ENCODE measurements at places on chromosomes 1 and 21.
A peak's percentile ranks its signal among the peaks of the same experiment; 100 is the strongest.

DNA sequence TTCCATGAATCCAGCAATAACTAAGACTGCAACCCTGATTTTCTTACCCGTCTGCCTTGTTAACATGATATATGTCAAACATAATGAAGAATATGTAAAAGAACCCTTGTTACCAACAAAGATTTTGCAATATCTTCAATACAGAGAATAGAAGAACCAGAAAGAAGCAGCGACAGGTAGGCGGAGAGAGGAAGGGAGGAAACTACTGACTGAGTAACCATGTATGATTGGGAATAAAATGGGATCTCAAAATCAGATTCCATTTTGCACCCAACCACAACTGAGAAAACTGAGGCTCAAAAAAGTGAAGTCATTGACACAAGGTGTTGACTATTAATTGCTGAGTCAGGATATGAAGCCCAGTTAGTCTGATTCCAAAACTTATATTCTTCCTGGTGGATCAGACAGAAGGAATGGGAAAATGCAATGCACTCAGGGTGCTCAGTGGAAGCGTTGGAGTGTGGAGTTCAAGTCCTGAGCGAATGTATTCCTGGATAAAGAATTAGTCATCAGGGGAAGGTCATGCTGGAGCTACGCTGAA, 293.3 kb upstream of the GREM2 start:
- DNase-seq, result no peak

GRCh38 chr1:52659356-52659755, 26.4 kb downstream of the SHISAL2A start:
- DNase-seq, result no peak

- no peak for DNase-seq
These were observed 5.1 kb downstream of the URB2 start for GRCh38 chr1:229631148-229631547.

- DNase-seq, result no peak
These were observed 22.2 kb upstream of the TNNI1 start for GRCh38 chr1:201443747-201444146.

GRCh38 chr1:44433209-44433608, 28.2 kb downstream of the RNF220 start:
- DNase-seq, result no peak

DNA sequence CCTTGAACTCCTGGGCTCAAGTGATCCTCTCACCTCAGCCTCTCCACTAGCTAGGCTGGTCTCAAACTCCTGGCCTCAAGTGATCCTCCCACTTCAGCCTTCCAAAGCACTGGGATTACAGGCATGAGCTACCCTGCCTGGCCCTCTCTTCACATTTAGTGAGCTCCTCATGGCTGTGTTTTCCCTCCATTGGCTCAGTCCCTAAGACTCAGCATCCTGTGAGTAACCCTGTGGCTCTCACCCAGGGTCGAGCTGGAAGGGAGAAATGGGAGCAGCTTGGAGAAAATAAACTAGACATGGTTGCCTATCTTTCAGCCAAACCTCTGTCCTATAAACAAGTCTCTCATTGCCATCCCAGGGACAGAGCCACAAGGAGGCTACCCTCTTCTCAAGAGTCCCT, 17.5 kb downstream of the NCF2 start:
- no peak for DNase-seq

GRCh38 chr1:221692643-221693042, 49.2 kb downstream of the DUSP10 start:
- DNase-seq, result no peak

GRCh38 chr21:15508554-15508953, 221.2 kb upstream of the USP25 start:
- no peak for DNase-seq

GRCh38 chr21:27422435-27422834, 455.5 kb upstream of the ADAMTS5 start:
- DNase-seq, result no peak

- DNase-seq, result no peak
These were observed 33.1 kb upstream of the DIP2A start for GRCh38 chr21:46425571-46425970.

GRCh38 chr1:57109883-57110282, 144.1 kb upstream of the C8B start:
- DNase-seq, result no peak

DNA sequence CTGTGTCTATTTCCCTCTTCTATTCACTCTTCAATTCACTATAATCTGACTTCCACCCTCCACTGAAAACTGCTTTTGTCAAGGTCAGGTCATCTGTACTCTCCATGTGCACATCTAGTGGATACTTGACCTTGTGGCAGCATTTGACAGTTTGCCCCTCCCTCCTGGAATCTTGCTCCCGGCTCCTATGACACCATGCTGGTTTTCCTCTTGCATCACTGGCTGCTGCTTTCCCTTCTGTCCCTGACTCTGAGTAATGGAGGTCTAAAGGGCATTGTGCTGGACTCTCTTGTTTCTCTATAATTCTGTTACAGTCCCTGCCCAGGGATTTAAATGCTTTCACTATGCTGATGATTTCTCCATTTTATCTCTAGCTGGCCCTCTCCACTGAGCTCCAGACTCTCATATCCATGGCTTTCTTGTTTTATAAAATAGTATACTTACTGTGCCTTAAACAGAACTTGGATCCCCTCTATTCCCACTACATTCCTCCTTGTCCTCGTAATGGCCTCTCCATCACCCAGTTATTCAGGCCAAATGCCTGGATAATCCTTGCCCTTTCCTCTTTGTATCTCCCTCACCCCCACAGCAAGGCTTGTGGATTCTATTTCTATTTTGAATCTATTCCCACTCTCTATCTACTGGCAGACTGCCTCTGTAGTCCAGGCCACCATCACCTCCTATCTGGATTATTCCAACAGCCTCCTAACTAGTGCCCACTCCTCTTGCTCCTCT, 36.8 kb upstream of the PODN start:
- no peak for DNase-seq

DNA sequence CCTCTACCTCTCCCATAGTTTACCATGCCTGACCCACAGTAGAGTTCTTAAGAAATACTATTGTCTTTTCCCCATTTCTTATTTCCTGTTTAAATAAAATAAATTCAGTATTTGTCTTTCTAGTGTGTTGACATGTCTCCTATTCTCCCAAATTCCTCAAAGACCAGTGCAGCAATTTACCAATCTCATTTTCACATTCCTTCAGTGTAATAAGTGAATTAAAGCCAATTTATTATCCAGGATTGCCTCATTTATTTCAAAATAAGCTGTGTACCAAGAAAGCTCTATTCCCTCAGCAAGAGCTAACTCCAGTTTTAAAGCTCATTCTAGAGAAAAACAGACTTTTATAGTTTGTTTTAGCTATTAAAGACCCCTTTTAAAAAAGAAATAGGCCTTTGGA, 49.9 kb downstream of the DISC1 start:
- no peak for DNase-seq

- no peak for DNase-seq
These were observed 80.5 kb upstream of the CNIH3 start for GRCh38 chr1:224535641-224536040.

DNA sequence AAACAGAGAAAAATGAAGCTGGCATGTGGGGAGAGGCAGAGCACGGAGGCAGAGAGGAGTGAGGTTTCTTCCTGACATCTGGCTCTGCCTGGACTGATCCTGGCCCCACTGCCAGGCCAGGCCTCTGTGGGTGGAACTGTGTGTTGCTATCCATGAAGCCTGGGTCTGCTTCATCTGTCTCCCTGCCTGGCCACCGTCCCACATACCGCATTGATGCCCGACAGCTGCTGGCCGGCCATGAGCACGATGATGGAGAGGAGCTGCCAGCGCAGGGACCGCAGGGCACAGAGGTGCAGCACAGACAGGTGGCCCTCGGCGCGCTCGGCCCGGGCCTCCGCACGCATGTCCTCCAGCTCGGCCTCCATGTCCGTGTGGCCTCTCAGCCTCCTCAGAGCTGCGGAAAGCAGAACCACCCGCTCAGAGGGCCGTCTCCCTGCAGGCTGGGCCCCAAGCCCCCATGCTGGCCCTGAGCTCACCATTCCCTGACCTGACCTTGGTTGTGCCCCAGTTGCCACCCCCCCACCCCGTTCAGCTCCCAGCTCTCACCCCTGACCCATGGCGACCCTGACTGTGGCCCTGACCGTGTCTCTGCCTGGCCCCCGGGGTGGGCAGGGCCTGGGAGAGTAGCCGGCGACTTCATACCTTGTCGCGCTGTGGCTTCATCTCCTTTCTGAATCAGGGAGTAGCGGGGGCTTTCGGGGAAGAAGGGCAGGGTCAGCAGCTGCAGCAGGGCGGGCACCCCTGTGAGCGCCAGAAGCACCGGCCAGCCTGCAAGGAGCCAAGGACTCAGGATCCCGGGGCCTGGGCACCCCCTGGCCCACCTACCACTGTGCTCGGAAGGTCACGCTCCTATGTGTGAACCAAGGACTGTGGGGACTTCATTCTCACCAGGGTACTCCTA, 11.5 kb downstream of the SLC2A7 start:
- no peak for DNase-seq

DNA sequence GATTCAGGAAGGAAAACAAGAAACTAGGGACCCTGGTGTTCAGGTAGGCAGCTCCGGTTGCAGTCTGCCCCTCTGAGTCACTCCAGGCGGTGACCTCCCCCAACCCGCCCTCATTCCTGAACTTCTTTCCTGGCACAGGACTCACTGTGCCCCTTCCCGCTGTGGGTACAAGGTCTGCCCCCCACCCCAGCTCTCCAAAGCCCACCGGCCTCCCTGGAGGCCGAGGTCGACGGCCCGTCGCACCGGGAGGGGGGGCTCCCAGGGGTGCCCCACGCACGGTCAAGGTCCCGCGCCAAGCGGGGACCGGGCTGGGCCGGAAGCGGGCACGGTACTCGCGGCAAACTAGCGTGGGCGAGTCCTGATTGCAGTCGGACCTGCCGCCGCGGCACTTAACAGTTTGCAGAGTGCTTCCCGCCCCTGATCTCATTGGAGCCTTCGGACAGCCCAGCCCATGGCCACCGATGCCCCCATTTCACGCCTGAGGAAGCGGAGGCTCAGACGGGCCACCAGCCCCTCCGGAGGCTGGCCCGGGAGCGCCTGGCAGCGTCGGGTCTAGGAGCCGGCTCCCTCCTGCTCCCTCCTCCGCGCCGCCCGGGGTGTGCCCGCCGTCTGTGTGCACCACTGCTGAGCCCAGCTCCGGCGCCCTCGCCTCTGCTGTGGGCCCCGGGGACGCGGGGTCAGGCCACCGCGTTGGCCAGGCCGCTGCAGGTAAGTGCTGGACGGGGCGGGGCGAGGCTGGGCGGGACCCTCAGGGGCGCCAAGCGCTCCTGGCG, at the start of gene GJB3:
Gene GJB3, plus strand, starts transcription at position 144 of the 773 bp plus-strand sequence. CDS start 3,549 bp downstream, outside the sequence.
- no peak for DNase-seq

DNA sequence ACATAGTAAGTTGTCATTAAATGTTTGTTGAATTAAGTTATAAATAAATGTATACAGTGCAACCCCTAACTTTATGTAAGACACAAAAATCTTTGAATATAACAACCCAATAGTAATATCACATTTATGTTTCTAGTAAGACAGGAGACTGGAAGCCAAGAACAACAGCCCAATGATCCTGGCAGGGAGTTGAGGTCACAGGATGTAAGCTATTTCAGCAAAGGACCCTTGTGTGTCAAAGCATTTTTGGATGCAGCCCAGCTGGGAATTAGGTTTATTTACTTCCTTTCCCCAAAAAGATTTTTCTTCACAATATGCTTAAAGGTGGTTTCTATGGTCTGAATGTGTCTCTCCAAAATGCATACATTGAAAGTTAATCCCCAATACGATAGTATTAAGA, 34.0 kb upstream of the ABCA4 start:
- DNase-seq, result no peak

GRCh38 chr1:111220302-111220890, 7.1 kb upstream of the CHI3L2 start:
- DNase-seq, result no peak

GRCh38 chr1:107739651-107740050, 225.3 kb downstream of the VAV3 start:
- DNase-seq, result no peak

GRCh38 chr1:60171801-60172200, 98.2 kb upstream of the C1orf87 start:
- DNase-seq, result no peak

- DNase-seq, result no peak
These were observed 32.8 kb downstream of the KCNA2 start for GRCh38 chr1:110573314-110573713.

DNA sequence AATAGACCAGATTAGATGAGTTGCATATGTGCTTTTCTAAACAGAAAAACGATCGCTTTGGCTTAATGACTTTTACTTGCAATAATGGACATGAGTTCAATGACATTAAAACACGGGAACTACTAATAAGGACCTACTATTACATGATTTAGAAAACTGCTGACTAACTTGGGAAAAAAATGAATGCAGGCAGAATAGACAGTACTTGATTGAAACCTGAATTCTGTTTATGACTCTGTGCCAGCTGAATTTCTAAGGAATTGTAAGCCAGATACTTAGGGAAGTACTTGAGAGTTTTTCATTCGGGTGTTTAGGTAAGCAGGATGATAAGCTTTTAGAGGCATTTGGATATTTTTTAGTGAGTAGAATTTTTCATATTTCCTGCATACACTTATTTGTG, 12.0 kb downstream of the ADGRL2 start:
- DNase-seq, result no peak

GRCh38 chr1:151710187-151710840, 6.3 kb downstream of the CELF3 start:
- DNase-seq, result peak; percentile 67

GRCh38 chr1:209840611-209841010, 12.8 kb downstream of the UTP25 start:
- DNase-seq, result no peak

- DNase-seq, result no peak
These were observed 181.0 kb upstream of the FGGY start for GRCh38 chr1:59115865-59116264.

DNA sequence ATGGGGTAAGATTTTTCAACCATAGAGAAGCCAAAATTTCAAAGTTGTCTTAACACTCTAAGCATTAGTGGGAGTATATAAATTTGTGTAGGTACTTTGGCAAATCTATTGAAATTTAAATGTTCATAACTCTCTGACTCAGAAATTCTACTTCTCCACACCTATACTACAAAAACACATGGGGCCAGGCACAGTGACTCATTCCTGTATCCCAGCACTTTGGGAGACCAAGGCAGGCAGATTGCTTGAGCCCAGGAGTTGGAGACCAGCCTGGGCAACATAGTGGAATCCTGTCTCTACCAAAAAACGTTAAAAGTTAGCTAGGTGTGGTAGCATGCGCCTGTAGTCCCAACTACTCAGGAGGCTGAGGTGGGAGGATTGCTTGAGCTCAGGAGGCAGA, 41.3 kb upstream of the RAVER2 start:
- DNase-seq, result no peak

- DNase-seq, result no peak
These were observed 220.1 kb downstream of the ST6GALNAC3 start for GRCh38 chr1:76294482-76295194.

DNA sequence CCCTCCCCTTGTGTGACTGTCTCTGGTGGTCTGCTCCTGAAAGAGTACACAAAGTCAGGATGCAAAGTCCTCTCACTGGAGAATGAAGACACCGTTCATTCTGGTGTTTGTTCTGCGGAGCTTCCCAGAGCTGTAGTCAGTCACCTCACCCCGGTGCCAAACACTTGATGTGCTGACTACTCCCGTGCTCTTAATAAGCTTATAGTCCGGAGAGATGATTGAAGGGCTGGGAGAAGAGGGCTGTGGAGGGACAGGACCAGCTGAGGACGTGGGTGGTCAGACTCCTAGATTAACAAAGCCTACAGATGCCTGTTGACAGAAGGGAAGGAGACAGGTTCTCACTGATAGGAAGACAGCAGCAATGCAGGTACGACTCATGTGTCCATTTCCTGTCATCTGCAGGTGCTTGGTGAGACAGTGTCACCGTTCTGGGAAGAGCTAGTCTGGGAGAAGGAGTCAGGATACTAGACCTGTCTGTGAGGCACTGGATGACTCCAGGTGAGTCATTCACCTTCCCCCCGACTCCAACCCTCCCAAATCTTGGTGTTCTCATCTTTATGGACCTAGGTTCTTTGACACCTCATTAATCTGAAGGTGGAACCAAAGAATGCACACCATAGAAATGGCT, 40.4 kb upstream of the LRRN2 start:
- DNase-seq, result no peak
